Fibroblast of upper back skin (primary cell): ENCODE measurements at places on chromosomes 12 and 14.

DNA sequence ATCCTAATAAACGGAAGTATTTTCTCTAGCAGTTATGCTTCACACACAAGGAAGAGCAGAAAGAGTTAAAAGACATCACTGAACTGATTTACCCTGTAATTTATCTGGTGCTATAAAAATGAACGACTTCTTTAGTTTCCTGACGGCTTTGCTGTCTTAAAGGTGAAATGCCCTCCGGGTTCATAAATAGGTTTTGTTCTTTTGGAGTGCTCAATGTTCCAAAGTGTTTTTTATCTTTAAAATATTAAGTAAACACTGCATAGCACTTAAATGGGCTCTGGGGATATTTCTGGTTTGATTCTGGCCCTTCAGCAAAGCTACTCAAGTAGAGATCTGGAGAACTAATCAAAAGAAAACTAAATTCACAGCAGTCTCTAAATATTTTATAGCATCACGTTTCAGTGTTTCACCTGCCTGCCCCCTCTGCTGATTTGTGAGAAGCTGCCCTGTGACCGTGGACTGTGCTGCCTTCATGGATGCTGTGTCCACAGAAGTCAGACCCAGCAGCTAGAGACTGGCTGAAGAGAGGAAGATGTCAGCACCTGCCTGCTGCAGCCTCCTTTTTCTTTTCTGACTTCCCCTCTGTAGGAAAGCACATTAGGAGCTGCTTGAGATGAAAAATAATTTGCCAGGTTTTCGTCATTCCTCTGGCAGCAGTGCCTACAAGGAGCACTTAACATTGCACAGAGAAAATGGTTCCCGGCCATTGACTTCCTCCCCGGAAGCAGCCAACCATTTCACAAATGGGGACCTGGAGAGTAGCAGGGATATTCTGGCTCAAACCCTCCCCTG, 205.1 kb upstream of the FSCB start:
- no peak for DNase-seq

- DNase-seq = peak; percentile 98
Measured at GRCh38 chr12:45232756-45233372, 17.0 kb downstream of the ANO6 start.

DNA sequence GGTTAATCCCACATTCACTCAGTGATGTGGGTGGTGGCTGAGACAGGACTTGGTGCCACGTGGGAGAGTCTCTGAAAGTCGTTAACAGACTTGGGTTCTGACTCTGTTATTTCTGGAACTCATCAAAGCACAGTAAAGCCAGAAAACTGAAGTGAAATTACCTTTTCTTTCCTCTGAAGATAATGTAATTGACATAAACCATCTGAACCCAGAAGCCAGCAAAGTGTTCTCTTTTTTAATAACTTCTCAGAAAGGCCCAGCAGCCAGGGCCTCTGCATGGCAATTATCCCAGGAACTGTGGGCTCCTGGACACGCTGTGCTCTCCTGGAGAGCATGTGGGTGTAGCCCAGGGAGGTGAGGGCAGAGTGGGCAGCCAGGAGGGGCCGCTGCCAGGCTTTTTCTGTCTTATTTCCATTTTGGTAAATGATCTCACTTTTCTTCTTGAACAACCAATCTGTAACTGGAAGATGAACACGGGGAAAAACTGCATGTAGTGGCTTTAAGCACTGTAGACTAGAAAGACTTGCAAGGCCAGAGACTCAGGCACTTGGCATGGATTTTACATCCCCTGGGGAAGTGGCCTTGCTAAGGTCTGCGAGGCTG, 444.1 kb upstream of the TMEM132C start:
- DNase-seq = no peak

- no peak for DNase-seq
Measured at GRCh38 chr12:5690240-5690639, 254.8 kb downstream of the ANO2 start.

DNA sequence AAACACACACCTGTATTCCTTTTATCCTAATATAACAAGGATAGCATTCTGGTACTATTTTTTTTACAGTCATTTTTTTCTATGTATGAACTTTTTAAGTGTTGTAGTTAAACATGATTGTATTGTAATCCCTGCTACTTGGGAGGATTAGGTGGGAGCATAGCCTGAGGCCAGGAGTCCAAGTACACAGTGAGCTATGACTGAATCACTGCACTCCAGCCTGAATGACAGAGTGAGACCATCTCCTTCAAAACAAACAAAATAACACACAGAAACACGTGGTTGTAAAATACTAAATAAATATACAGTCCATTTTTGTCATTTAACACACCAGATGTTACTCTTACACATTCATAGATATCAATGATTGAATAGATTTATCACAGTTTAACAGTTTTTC, 56.9 kb downstream of the MAP4K5 start:
- no peak for DNase-seq

DNA sequence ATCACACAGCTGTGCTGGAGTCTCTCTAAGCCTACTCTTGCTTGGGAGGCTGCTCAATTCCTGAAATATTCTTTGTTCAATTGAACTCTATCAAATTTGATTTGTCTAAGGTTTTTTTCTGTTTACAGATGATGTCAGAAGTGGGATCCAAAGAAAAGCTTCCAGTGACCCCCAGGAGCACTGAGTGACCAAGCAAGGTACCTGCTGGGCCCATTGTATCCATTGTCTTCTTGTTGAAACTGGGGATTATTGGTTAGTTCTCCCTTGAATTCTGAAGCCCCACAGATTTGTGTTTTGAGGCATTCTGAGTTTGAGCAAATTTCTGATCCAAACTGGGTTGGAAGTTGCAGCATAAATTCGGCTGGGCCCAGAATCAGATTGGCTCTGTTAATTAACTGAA, 64.6 kb downstream of the MYF5 start:
- DNase-seq = no peak

DNA sequence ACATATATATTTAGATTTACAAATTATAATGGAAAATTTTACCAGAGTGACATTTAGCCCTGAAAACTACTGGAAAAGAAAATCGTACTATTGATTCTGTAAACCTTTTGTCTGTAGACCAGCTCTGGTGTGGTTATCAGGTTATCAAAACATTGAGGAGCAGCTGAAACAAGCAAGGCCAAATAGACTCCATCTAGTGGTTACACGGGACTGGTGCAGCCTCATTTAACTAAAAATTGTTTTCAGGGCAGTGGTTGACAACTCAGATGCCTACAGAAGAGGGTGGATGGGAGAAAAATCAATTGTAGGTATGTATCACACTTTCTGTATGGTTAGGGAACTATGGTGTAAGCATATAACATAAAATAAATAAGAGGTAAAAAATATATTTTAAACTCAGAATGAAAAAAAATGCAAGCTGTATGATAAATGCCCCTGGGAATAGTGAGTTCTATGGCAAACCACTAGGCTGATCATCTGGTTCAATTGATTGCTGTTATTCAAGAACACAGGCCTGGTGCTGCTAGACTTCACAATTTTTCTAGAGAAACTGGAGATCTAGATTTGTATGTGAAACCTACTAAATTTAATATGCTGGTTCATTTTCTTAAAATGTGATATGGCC, 51.2 kb downstream of the ACSS3 start:
- peak; percentile 46 for DNase-seq

- no peak for DNase-seq
Measured at GRCh38 chr14:103755060-103755459, 39.5 kb downstream of the ZFYVE21 start.

DNA sequence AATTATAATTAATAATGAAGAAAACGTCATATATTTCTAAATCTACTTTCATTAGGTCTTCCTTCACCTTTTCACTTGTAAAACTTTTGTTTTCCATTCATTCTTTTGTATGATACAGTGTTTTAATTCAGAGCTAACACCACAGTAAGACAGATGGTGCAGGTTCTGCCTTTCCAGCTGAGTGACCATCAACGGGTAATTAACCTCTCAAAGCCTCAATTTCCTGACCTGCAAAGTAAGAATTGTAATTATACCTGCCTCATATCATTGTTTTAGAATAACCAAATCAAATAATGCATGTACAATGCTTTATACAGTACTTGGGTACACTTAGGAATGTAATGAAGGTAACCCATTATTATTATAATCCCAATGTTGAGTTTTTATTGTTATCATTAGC, 157.6 kb downstream of the FOXA1 start:
- DNase-seq = no peak

GRCh38 chr12:62933602-62934238, 1.2 kb downstream of the PPM1H start:
- no peak for DNase-seq

- no peak for DNase-seq
Measured at GRCh38 chr12:118682656-118683055, 298.7 kb upstream of the SRRM4 start.

GRCh38 chr14:50668826-50669143, 679 bp upstream of the SAV1 start:
- DNase-seq = no peak

DNA sequence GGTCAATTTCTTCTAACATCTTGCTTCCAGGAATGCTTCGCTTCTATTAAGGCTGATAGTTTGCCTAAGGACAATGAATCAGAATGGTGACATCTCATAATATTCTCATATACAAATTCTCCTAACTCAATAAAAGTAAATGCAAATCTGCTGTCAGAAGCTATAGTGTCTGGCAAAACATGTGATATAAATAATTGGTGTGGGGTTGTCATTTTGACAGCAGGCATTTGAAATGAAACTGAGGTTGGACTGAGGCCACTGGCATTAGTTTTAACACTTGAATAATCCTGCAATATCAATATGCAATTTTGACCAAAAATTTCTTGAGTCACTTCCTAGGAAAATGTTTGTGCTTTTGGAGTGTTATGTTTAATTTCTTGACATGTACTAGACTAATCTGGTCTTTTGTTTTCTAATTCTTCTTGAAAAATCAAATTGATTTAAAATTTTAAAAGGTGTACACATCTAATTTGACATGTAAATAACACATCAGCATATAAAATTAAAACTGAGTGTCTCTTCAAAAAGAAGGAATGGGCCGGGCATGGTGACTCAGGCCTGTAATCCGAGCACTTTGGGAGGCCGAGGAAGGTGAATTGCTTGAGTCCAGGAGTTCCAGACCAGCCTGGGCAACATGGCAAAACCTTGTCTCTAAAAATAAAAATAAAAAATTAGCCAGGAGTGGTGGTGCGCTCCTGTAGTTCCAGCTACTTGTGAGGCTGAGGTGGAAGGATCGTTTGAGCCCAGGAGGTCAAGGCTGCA, 92.3 kb upstream of the BTG1 start:
- DNase-seq = no peak

GRCh38 chr12:31300341-31300740, 25.6 kb downstream of the SINHCAF start:
- DNase-seq = no peak

- no peak for DNase-seq
Measured at GRCh38 chr12:132429946-132430643, 59.9 kb upstream of the FBRSL1 start.

GRCh38 chr12:93008044-93008778, 79.1 kb upstream of the EEA1 start:
- no peak for DNase-seq

GRCh38 chr14:82080370-82080769, 546.7 kb upstream of the SEL1L start:
- no peak for DNase-seq

- DNase-seq = no peak
Measured at GRCh38 chr14:79660053-79660939, 551.0 kb downstream of the DIO2 start.
